ENCODE measurements at places on chromosomes 11 and 22. TPM values are rescaled to one million over a fixed set of nuclear protein-coding genes. Genes with fewer than 3 reads are reported as not detected.

The CTSW gene
- 0.77 TPM for total RNA-seq

The PKNOX2 gene
- total RNA-seq, result 9.7 TPM

The SCGB1D2 gene
- total RNA-seq, result not detected

The SLC37A4 gene
- 24.0 TPM for total RNA-seq

The KRTAP5-1 gene
- total RNA-seq, result not detected

The DDX17 gene
- 941 TPM for total RNA-seq

The MMP1 gene
- not detected for total RNA-seq

The PRODH gene
- 14.6 TPM for total RNA-seq

The DDI1 gene
- total RNA-seq, result not detected

The SCGB1C1 gene
- total RNA-seq, result not detected

The SOX10 gene
- total RNA-seq, result 14.1 TPM

The ATXN10 gene
- total RNA-seq, result 206 TPM
